Activated CD8-positive, alpha-beta memory T cell treated with anti-CD3 and anti-CD28 coated beads for 1 hour (primary cell): ENCODE measurements at places on chromosomes 13 and 19.

- DNase-seq, result no peak
These were observed 149.0 kb upstream of the ZNF536 start for GRCh38 chr19:30222992-30223865.

DNA sequence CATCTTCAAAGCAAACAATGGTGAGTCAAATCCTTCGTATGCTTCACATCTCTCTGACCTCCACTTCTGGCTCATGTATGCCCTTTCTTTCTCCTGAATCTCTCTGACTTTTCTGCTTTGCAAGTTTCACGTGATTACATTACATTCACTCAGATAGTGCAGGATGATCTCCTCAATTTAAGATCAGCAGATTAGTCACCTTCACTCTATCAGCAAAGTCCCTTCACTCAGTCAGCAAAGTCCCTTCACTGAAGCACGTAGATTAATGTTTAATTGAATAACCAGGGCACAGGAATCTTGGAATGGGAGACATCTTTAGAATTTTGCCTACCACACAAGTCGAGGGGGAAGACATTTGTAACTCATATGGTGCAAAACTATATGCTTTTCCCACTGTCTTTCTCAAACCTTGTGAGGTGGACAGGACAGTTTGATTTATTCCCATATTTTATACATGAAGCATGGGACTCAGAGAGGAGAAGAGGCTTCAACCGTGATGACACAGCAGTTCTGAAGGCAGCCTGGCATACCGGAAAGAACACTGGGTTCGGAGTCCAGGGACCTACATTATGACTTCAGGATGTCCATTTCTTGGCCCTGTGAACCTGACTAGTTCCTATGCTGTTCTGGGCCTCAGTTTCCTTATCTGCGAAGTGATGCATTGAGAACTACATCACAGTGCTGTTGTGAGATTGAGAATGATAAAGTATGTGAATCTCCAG is 23.3 kb downstream of the SIGLECL1 start:
- no peak for DNase-seq

GRCh38 chr13:112158961-112159360 is 92.0 kb downstream of the SOX1 start:
- DNase-seq, result no peak

DNA sequence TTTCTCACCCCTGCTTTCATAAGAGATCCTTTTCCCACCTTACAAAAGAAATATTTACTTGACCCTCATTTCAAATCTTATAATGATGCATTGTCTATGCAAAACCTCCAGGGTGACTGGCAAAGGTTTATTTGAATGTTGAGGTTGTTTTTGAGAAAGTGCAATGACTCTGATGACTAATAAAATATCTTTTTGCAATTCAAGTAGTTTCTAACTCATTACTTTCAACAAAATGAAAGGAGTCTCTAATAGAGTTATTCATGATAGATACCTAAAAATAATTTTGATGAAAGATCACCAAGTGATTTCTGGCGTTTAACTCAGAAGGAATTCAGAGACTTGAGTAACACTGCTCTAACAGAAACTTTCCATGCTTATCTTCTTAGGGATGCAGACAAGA is 144.2 kb downstream of the FOXO1 start:
- no peak for DNase-seq

DNA sequence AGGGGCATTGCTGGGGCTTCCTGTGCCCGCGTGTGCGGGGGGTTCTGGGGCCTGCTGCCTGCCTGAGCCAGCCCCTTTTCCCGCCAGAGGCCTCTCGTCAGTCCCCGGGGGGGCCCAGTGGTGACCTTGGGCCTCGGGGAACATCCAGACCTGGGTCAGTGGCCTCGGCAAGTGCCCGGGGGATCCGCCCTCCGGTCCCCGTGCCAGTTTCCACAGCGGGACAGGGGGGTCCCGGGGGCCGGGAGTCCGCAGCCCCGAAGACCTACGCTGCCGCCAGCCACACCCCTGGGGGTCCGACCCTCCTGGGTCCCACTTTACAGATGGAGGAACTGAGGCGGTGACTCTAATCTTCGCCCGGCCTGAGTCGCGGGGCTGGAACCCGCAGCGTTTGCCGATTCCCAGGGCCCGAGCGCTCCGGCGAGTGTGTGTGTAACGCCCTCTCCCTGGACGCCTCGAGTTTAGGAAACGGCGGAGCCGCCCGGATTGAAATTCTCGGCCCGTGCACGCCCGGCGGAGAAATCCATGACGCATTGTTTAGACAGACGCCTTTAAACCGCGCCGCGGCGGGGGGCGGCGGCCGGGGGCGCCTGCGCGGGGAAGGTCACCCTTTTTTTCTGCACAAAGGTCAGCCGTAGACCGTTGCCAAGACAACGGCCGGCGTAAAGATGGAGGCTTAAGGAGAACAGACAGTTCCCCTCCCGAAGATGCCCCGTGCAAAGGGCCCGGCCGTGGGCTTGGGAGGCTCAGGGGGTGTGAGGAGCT is 39.3 kb downstream of the EFNA2 start:
- no peak for DNase-seq
